ENCODE measurements at places on chromosomes 6 and 20.
A peak's percentile ranks its signal among the peaks of the same experiment; 100 is the strongest.

- no peak for DNase-seq
Measured at GRCh38 chr6:72446430-72446829, 175.4 kb upstream of the KCNQ5 start.

- no peak for DNase-seq
Measured at GRCh38 chr6:11006061-11006460, 38.0 kb downstream of the ELOVL2 start.

- no peak for DNase-seq
Measured at GRCh38 chr6:7681449-7681848, 44.5 kb upstream of the BMP6 start.

DNA sequence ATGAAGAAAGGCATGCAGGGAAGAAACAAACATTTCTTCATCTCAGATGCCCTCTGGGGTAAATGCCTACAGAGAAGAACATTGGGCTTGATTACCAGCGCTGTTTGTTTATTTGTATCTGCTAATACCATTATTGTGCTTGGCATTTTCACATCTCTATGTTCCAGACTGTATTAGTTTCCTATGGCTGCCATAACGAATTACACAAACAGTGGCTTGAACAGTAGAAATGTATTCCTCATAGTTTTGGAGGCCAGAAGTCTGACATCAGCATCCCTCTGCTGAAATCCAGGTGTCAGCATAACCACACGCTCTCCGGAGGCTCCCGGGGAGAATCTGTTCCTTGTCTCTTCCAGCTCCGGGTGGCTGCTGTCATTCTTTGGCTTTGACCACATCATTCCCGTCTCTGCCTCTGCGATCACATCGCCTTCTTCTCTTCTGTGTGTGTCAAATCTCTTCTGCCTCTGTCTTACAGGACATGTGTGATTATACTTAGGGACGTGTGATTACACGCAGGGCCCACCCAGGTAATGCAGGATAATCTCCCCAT, 241.6 kb upstream of the SUPT3H start:
- no peak for DNase-seq

DNA sequence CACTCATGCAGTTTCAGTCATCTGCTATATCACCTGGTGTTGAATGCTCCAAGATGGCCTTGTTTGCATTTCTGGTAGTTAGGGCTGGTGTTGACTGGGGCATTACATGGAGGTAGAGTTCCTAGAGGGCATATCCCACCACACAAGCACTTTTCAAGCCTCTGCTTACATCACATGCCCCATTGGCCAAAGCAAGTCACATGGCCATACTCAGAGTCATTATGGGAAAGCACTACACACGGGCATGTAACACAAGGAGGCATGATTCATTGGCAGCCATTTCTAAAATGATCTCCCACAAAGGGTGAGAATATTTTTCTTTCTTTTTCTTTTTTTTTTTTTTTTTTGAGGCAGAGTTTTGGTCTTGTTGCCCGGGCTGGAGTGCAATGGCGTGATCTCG, 73.2 kb downstream of the TRMT6 start:
- DNase-seq, result no peak

- no peak for DNase-seq
Measured at GRCh38 chr6:122751326-122751725, 28.2 kb upstream of the FABP7 start.

- no peak for DNase-seq
Measured at GRCh38 chr6:158894193-158894592, 75.0 kb upstream of the EZR start.

DNA sequence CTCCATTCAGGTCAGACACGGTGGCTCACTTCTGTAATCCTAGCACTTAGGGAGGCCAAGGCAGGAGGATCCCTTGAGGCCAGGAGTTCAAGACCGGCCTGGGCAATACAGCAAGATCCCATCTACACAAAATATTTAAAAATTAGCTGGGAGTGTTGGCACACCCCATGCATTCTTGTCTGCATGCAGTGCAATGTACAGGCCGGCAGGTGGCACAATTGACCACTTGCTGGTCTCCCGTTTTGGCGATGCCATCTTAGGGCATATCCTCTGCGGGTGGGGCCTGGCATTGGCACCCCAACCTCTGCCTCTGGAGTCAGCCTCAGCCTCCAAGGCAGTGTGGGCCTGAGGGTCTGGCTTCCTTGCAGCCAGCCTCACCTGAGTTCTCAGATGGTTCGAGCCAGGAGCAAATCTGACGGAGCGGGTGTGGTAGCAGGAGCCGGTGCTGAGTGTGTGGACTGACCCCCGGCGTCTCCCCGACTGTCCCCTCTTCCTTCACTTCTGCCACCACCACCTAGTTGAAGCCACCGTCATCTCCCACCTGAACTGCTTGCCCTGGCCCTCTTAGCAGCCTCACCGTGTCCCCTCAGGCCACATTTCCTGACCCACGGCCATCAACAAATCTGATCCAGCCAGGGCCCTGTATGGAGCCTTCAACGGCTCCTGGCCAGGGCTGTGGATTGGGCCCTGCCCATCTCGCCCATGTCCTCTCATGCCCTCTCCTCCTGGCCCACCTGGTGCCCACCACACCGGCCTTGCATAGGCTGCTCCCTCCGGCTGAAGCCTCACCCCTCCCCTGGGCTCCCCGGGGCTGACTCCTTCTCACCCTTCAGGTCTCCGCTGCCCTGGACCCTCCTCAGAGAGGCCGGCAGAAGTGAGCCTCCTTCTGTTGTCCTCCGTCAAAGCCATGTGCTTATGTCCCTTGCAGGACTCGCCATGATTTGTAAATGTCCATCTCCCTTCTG, 44.0 kb downstream of the EFCAB8 start:
- DNase-seq, result peak; percentile 44

DNA sequence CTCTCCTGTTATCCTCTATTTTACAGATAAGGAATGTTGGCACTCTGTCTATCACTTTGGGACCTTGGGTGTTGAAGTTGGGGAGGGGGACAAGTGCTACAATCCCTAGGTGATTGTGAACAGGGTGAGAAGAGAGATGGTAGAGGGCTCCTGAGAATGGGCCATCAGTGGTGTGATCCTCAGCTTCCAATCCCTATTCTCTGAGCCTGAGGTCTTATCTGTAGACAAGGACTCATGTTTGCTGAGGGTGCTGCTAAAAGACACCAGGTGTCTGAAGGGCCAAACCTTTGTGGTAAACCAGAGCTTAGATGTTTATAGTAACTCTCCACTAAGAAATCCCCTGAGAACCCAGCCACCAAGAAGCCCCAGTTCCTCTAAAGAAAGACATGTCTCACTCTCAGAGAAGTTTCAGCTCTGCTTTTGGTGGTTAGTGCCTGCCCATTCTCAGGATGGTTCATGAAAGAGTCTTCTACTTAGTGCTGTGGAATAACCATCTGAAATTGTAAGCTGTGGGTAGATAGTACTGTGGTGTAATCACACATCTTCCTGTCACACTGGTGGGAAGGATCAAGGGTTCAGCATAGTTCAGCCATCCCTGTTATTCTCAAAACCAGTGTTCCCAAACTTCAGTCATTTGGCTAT, 58.2 kb upstream of the IL20RA start:
- no peak for DNase-seq

- DNase-seq, result no peak
Measured at GRCh38 chr6:33981861-33982260, 164.0 kb downstream of the GRM4 start.

- no peak for DNase-seq
Measured at GRCh38 chr20:10728873-10729670, 55.3 kb upstream of the JAG1 start.

DNA sequence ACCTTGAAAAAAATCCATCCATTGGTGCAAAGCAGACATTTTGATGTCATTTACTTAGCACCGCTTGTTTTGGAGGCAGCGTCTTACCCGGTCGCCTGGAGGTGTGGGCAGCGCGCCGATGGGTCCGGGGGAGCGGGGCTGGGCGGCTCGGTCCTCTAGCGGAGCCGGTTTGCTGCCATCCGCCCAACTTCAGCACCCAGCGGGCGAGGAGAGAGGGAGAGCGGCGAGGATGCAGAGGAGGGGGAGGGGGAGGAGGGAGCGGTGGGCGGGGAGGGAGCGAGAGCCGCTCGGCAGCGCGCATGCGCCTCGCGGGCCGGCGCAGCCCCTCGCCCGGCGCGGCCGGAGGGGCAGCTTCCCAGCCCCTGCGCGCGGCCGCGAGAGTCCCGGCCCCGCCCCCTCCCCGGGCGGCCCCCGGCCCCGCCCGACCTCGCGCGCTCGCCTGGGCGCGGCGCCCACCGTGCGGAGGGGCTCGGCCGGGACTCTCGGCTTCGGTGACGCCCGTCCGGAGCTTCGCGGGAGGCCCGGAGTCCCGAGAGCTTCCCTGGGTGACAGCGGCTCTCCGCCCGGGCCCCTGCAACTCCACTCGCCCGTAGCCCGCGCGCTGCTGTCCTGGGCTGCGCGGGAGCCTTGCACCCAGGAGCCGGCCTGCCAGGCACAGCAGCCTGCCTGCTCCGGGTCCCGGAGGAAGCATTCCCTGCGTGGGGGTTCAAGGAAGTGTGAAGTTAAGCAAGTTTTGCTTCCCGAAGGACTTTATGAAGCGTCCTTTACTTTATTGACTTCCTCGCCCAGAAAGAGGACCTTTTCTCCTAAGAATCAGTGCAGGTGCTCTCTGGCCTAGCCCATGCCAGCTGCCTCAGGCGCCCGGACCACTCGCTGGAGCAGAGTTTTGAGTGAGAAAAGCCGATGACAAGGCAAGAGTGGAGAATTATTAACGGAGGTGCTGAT, at the start of gene RGS17:
TSS of gene RGS17 (minus strand) at position 246 of the 945 bp plus-strand sequence. CDS start 87,264 bp downstream, outside the sequence.
- DNase-seq, result no peak

DNA sequence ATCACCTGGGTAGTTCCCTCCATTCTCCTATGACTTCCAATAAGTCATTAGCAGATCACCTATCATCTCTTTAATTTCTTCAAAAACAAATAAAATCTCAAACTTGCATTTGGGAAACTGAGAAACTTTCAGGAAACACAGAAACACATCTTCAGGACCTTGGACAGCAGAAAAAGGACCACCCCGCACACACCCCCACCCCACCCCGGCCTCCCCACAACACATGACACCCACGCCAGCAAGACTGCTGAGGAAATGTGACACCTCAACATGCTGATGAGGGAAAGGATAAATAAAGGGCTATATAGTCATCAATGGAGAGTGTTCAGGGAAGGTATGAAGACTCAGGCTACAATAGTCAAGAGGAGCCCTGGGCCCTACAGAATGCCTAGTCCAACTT, 15.6 kb upstream of the TRIM39 start:
- DNase-seq, result no peak

DNA sequence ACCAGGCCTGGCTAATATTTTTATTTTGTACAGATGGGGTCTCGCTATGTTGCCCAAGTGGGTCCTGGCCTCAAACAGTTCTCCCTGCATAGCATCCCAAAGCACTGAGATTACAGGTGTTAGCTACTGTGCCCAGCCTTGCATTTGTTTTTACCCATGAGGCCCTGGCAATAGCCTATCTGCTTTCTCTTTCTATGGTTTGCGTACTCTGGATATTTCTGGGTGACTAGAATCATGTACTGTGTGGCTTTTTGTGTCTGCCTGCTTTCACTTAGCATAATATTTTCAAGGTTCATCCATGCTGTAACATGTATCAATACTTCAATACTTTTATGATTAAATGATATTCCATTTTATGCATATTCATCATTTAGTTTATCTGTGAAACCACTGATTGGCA, 451.7 kb downstream of the GRIK2 start:
- DNase-seq, result no peak

DNA sequence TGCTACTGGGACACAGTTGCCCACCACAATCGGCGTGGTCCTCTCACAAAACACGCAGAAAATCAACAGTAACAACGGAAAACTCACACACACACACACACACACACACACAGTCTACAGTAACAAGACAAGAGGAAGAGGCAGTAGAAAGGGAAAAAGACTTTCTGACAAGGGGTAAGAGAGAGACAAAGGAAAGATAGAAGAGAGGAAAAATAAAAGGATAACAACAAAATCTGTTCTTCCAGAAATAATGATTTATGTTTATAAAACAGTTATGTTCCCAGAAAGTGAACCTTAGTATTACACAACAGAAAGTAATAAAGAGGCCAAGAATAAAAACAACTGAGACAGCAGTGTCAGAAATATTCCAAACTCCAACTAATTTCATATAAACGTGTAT, 2.9 kb downstream of the RANBP9 start:
- no peak for DNase-seq

DNA sequence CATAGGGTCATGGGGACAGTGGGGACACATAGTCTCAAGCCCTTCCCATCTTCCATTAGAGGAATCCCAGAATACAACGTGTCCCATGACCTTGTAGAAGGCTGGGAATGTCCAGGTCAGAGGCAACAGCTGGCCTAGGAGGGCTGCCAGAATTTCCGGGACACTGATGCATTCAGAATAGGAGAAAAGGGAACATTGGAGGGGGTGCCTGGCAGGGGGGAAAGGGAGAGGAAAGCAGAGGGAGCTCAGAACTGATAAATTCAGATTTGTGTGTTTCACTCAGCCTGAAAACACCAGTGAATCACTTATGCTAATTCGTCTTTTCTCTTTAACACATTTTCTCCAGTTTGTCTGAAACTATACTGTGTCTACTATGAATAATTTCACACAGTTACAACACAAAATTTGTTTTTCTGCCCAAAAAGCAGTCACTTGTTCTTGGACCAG, 35.5 kb upstream of the BMP2 start:
- no peak for DNase-seq

DNA sequence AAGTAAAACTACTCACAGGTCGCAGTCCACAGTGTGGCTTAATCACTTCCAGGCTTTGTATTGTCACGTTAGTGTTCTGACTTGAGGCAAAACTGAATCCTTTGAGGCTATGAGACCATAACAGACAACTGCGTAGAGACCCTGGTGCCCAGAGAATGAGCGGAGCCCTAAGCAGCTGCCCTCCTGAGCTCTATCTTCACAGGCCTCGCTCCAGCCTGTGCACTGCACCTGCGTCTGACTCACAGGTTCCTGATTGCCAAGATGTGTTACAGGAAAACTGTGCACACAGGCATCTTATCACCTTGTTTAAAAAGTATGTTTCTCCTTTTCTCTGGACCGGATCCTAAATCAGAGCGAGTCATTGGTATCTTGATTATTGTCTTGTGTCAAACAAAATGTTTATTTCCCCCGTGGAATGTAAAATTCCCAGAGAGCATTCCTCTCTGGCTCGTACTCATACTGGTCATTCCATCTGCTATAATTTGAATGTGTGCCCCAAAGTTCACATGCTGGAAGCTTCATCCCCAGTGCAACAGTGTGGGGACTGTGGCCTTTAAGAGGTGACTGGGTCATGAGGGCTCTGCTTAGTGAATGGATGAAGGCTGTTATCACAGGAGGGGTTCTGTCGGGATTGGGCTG, 25.7 kb downstream of the PRR18 start:
- no peak for DNase-seq

GRCh38 chr20:25622450-25623224, 1.2 kb downstream of the NANP start:
- no peak for DNase-seq

GRCh38 chr6:158311626-158312025, 639 bp upstream of the TULP4 start:
- DNase-seq, result no peak

GRCh38 chr6:70684794-70685493, 17.3 kb downstream of the SMAP1 start:
- no peak for DNase-seq

- DNase-seq, result no peak
Measured at GRCh38 chr6:165268987-165269386, 40.4 kb downstream of the C6orf118 start.

GRCh38 chr6:111984081-111984480, 69.8 kb upstream of the CCN6 start:
- no peak for DNase-seq

- DNase-seq, result no peak
Measured at GRCh38 chr20:3749689-3750531, 17.4 kb downstream of the HSPA12B start.

Data from activated CD8-positive, alpha-beta memory T cell treated with anti-CD3 and anti-CD28 coated beads for 4 hours (primary cell).